ENCODE measurements at places on chromosomes 1 and 21.

GRCh38 chr1:230909974-230910754, 41.8 kb upstream of the C1orf198 start:
- DNase-seq: no peak

DNA sequence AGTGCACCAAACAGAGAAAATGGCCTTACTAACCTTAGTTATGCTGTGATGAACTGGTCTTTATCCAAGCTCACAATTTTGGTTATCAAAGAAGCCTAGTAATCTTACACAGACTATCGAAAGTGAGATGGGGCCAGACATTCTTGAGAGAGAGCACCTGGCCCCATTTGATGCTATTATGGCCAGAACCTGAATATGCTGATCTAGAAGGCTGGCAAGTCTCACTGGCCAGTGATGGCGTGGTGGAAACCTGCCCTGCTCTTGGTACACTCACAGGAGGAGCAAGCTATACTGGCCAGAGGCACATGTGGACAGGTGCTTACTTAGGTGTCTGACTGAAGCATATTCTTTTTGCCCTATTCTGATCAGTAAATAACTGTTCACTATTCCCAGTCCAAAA, 357.8 kb upstream of the ZRANB2 start:
- DNase-seq: no peak

- no peak for DNase-seq
Observed at GRCh38 chr1:77834771-77835334, 53.6 kb upstream of the NEXN start.

GRCh38 chr21:44265734-44266270, 4.1 kb upstream of the DNMT3L start:
- no peak for DNase-seq

- DNase-seq: no peak
Observed at GRCh38 chr1:1917995-1918900, 831 bp downstream of the TMEM52 start.
